ENCODE measurements at places on chromosomes 4 and X. TPM values are rescaled to one million over a fixed set of nuclear protein-coding genes. Genes with fewer than 3 reads are reported as not detected.
A peak's percentile ranks its signal among the peaks of the same experiment; 100 is the strongest.

- no peak for DNase-seq
Measured at GRCh38 chr4:73721909-73722308, 18.5 kb upstream of the CXCL8 start.

DCUN1D4 gene
- 42.7 TPM for total RNA-seq

GRCh38 chr4:142566243-142566642 lies 279.9 kb downstream of the INPP4B start:
- no peak for DNase-seq

- DNase-seq: no peak
Measured at GRCh38 chr4:3830774-3831528, 64.8 kb downstream of the ADRA2C start.

DNA sequence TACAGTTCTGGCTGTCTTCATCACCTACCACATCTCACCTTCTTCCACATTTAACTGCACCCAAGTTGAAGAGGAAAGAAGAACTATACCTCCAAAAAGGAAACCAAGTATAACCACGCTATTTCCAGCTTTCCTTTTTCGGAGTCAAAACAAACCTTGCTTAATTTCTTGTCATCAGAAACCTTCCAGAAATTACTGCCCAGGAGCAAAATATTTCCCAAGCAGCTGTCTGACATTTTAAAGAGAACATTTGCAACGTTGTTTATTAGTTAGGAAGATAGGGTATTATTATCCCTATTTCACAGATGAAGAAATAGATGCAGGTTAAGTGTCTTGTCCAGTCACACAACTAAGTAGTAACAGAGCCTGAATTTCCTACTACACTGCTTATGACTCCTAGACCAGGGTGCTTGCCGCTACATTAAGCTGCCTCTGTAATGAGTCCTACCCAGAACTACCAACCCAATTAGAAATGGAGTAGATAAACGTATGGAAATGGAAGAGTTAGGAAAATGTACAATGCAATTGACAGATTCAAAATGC lies 2.2 kb upstream of the ACSL4 start:
- DNase-seq: no peak

DNA sequence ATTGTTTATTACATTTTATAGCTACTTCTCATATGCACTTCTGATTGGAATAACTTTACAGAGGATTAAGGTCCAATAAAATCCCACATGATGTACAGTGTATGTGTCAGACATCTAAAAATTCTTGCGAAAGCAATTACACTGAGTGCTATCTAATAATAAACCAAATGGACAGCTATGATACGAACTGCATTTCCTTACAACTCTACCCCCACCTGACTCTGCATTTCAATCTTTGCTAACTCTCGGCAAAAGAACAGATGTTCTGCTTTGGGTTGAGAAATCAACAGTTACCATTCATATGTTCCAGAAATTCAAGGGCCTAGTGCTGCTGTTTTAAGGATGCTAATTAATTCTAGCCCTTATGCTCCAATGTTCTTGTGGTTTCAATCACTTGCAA lies 287.9 kb upstream of the NOCT start:
- no peak for DNase-seq

KLF8 gene
- total RNA-seq: 16.3 TPM

- no peak for DNase-seq
Measured at GRCh38 chrX:134362560-134363089, 97.3 kb upstream of the HPRT1 start.

RRH gene
- not detected for total RNA-seq

DNA sequence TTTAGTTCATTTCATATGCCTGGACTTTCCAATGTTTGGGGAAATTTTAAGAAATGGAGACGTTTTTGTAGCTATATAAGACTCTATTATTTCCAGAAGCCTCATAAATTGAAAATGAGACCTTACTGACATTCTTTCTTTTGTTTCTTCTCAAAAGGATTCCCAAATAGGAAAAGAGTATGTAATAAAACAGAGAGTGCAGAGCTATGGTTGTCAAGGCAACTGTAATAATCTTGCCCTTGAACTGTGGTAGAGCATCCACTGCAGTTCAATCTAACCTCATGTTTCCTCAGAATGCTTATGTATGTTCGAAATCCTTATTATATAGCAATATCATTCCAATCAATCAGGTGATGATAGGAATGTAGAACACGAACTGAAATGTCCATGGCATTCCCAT lies 54.1 kb downstream of the AMELX start:
- DNase-seq: no peak

FAM149A gene
- total RNA-seq: 16.4 TPM

TAB3 gene
- total RNA-seq: 21.9 TPM

- DNase-seq: no peak
Measured at GRCh38 chr4:7766661-7767345, 172.9 kb downstream of the AFAP1 start.

- DNase-seq: no peak
Measured at GRCh38 chr4:163548481-163549243, 54.2 kb downstream of the TMA16 start.

PPEF1 gene
- total RNA-seq: 1.1 TPM

DNA sequence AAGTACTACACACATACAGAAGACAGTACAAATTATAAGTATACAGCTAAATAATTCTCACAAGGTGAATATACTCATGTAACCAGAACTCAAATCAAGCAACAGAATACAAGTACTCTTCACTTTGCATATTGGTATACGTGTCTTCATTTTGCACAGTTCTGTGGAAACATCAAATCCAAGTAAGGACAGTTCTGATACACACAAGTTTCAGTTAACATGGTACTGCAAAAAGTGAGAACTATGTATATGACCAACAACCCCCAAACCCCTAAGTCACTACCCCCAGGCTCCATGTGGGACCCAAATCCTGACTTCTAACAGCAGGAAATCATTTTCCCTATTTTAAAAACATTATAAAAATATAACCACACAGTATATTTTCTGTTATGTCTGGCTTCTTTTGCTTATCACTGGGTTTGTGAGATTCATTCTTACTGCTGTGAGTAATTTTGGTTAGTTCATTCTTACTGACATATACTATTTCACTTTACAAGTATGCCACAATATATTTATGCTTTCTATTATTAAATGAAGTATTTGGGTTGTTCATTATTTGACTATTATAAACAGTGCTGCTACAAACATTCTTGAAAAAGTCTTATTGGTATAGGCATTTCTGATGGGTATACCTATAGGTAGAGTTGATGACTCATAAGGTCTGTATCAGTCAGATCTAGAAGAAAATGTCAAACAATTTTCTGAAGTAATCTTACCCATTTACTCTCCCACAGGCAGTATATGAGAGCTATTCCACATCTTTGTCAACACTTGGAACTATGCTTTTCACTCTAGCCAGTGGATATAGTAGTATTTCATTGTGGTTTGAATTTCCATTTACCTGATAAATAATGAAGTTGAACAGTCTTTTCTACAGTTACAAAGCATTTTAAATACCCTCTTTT lies 47.0 kb downstream of the SCLT1 start:
- no peak for DNase-seq

DNA sequence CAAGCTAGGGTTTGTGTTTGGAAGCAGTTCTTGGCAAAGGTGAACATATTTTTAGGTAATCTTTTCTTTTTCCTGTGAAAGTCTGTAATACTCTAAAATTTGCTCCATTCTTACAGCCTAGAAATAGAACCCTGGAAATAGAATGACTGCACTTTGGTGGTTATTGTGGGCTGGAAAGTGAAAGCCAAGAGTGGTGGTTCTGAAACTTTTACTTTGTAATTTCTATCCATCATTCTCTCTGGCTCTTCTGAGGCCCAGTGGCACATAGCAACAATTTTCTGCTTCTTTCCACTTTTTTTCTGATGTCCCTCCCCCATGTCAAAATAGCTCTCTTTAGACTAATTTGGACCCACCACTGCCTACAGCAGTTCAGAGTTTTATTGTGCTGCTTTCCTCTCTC lies 300.4 kb upstream of the RPS6KA3 start:
- no peak for DNase-seq

GRCh38 chr4:22515888-22516541 lies at the start of gene ADGRA3:
TSS of gene ADGRA3 (minus strand) at chr4:22516066. CDS start at chr4:22515784, 282 bp downstream.
- peak; percentile 90 for DNase-seq

TMEM185A gene
- 19.9 TPM for total RNA-seq

CNKSR2 gene
- total RNA-seq: 7.2 TPM

SASH3 gene
- 41.2 TPM for total RNA-seq

DNA sequence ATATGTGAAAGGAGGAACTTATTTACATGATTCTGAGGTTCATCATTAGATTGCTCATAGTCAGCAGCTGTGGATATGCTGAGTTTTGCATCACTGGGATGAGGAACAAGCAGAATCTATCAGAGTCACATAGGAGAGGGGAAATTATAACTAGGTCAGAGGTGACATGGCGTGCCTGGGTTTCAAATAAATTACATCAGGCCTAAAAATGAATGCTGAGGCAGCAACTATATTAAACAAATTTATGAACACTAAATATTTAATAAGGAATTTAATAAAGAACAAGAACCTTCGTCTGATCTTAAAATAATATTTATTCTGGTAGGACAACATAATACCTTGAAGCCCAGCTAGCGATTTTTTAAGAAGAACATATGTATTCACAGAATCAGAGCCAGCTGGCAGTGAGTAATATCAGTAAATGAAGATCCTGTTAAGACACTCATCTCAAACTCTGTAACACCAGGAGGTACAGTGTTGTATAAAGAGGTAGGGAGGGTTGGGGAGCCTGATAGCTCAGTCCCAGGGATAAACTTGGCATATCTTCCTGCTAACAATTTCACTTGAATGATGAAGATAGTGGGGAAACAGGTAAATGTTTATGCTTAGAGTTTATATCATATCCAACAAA lies 60.9 kb upstream of the HS3ST1 start:
- DNase-seq: no peak

DNA sequence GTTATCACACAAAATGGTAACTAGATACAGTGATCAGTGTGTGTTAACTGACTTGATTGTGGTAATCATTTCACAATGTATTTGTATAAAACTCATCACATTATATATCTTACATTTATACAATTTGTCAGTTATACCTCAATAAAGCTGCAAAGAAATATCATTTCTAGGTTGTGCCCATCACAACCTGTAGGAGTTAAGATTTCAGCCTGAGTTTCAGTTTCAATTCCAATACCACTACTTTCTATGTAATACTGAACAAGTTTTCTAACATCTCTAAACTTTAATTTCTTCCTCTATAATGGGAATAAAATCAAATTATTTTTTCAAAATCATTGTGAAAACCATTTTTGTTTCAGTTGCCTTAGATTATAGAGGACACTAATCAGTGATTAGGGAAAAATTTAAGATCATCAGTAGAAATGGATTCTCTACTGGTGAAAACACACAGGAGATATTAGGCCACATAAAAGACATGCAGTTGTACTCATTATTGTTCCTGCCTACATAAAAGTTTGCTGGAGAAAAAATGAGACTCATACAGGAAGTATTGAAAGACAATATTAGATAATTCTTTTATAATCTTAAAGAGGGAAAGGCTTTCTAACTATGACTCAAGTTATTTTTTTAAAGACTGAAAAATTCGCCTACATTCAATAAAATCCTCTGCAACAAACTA lies 18.4 kb upstream of the TBC1D1 start:
- DNase-seq: no peak

DNA sequence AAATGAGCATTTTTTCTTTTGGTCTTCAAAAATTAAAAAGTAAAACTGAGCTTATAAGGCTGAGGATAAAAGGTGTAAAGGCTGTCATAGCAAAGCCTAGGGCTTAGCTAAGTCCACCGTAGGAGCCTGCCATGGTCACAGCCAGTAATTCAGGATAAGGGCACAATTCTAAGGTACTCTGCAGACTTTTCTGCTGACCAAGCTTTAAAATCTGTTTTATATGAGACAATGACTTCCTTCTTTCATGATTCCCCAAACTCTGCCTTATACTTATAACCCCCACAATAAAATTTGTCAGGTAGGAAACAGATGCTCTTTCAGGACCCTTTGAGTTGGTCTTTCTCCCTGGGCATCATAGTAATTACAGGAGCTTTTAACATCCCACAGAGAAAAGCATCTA lies 138.5 kb downstream of the COL4A6 start:
- DNase-seq: no peak

- DNase-seq: no peak
Measured at GRCh38 chrX:110847334-110847733, 51.7 kb upstream of the CHRDL1 start.

DNA sequence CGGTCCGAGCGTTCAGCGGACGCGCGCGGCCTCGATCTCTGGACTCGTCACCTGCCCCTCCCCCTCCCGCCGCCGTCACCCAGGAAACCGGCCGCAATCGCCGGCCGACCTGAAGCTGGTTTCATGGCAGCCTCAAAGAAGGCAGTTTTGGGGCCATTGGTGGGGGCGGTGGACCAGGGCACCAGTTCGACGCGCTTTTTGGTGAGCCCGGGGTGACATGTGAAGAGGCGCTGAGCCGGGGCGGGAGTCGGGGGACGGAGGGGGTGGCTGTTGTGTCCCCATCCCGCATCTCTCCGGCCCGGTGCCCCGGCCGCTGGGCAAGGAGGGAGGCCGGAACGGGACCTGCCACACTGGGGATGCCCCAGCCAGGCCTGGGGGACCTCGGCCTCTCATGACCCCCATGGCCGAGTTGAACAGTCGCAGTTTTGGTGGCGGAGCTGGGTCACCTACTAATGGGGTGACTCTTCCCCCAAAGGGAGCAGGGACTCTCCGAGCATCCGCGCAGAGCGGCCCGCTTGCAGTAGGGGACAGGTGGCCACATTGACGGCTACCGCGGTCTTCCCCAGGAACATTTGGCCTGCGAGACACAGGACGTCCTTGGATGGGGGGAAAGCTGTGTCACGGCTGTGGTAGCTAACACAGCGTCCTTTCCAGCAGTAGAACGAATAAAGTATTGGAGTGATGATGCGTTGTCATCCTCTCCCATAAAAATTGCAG lies at the start of gene GK:
Gene GK, plus strand, starts transcription at position 9 of the 717 bp plus-strand sequence. Its CDS starts 115 bp downstream, at position 124.
- DNase-seq: no peak

ASB12 gene
- total RNA-seq: 0.32 TPM

DNA sequence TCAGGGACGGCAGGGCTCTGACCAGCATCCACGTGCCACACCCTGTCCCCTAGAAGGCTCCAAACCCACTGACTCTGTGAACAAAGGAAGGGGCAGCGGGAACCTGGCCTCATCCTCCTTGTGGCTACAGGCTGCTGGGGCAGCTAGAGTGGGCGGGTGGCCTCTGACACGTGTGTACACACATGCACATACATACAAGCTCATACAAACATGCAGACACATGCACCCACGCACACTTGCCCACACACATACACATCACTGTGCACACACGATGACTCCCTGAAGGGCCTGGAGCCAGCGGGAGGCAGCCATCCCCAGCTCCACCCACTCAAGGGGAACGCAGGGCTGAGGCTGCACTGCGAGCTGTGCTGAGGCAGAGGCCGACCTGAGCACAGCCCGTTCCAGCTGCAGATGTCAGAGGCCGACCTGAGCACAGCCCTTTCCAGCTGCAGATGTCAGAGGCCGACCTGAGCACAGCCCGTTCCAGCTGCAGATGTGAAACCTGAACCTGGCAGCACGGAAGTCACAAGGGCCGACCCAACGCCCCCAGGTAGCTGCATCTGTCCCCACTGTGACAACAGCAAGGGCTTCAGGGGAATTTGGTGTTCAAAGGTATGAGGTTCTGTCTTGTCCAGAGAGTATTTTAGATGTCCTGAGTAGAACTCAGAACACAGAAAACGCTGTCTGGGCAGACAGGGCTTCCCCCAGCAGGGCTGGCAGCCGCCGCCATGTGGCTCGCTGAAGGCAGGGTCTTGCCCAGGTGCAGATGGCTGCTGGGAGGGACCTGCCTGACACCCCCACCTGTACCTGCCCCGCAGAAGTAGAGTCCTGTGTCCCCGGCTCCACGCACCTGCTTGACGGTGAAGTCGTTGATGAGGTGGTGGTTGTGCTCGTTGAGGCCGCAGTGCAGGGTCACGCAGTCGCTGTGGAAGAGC lies 33.5 kb downstream of the CTBP1 start:
- no peak for DNase-seq

PF4V1 gene
- total RNA-seq: not detected

GPR143 gene
- 1.6 TPM for total RNA-seq

All from upper lobe of right lung (tissue), 1 donor.